Stimulated activated CD4-positive, alpha-beta T cell treated with anti-CD3 and anti-CD28 coated beads, Interleukin-12 subunit alpha, Interleukin-12 subunit beta, amount 100 ng/mL, for 24 hours (primary cell): ENCODE measurements at places on chromosomes 6 and 20.

DNA sequence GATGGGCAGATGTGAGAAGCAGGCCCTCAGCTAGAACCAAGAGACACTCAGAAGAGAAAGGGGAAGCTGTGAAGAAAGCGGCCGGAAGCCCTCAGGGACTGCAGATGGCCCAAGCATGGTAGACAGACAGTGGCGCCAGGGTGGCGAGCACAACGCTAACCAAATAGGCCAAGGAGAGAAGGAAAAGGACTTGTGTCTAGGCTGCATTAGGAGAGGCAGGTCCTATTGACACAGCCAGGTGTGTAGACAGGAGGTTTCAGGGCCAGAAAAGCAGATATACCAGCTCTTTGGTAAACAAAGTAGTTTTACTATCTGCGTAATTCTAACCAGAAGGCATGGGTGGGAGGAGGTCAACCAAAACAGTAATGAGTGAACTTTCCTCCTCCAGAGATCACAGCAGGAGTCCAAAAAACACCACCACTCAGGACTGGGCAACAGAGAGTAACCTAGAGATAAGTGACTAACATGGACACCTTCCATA, 15.8 kb upstream of the MAP7 start:
- DNase-seq = no peak

DNA sequence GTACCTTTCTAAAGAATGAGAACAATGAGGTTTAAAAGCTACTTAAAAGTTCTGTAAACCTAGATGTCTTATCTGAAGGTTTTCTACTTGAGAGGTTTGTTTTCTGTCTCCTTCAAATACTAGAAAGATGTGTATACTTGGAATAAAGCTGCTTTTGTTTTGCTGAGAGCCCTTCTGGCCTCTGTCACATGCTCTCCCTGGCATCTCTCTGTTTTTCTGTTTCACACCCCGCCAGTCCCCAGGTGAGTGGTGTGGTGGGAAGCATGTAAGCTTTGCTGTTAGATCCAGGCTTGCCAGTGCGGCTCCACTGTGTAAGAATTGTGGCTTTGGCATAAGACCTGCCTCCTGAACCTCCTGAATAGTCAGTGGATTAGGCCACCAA, 56.8 kb downstream of the SNX9 start:
- DNase-seq = no peak

DNA sequence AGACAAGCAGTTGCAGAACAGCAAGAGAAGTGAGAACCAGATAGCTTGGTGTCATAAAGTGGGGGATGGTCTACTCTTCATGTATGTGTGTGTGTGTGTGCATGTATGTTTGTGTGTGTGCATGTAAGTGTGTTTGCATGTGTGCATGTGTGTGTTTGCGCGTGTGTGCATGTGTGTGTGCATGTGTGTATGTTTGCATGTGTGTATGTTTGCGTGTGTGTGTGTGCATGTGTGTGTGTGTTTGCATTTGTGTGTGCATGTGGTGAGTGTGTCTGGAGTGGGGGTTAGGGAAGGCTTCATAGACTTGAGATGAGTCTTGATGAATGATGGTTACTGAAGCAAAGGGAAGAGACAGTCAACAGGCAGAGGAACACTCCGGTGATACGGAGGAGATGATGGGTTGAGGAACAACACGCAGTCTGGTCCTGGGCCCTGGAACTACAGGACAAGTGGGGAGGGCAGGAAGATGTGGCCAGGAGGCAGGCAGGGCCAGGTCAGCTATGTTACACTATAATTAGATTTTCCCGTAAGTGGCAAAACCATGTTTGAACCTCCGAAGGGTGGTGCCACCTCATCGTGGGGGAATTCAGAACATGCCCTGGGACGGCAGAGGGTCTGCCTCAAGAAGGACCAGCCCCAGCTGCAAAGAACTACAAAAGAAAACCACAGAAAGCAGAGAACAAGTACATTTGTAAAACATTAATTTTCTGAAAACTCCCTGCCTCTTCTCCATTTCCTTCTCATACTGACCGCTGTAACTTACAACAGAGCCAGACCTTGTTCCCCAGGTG, 38.7 kb upstream of the PDE10A start:
- DNase-seq = no peak

- no peak for DNase-seq
Measured at GRCh38 chr6:100549406-100550167, 84.9 kb upstream of the SIM1 start.

GRCh38 chr6:87808005-87808757, 106.1 kb upstream of the AKIRIN2 start:
- DNase-seq = no peak

DNA sequence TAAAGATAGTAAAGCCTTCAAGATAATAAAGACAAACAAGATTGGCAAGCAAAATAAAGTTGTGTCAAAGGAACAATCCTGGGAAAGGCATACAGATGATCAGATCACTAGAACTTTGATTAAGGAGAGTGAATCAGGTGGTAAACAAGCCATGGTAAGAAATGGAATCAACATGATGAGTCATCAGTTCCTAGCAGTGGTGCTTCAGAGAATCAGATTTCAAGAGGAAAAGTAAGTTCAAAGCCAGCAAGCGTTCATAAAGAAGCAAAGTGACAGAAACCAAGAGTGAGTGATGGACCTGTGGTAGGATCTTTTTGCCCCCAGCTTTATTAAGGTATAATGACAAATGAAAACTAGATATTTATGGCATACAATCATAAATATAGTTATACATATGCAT, 340.4 kb downstream of the TPBG start:
- DNase-seq = no peak

GRCh38 chr20:24108581-24108980, 120.0 kb upstream of the GGTLC1 start:
- no peak for DNase-seq

DNA sequence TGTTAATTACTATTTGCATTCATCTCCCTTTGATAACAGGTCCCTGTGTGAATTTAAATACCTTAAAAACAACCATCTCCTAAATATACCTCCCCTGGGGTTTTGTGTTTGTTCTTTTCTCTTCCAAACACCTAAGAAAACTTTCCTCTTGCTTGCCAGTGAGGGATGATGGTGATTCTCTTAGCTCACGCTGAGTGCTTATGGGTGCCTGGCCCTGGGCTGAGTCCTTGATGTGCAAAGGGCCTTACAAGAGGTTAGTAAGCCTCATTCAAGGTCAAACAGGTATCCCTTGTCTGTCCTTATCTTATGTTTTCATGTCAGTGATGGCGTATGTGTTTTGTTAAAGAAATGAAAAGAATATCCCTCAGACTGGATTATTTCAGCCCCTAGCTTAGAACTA, 76.3 kb downstream of the SYCP2L start:
- DNase-seq = no peak

- no peak for DNase-seq
Measured at GRCh38 chr6:64714073-64714472, 993.0 kb downstream of the EYS start.

DNA sequence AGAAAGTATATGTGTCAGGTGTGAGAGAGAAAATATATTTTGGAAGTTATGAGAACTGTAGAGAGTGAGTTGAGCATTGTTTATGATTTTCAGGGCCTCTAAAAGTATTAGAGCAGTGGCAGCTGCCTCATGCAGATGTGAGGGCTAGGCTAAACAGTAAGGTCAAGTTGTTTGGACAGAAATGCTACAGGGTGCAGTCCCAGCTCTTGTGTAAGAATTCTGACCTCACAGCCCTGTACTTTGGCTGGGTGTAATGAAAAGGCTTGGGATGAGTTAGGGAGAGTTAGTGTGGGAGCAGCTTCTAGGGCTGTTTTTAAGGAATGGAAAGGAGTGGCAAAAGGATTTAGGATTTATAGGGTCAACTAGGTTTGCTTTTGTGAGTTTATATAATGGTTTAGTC, 764.8 kb upstream of the ADGRB3 start:
- no peak for DNase-seq

DNA sequence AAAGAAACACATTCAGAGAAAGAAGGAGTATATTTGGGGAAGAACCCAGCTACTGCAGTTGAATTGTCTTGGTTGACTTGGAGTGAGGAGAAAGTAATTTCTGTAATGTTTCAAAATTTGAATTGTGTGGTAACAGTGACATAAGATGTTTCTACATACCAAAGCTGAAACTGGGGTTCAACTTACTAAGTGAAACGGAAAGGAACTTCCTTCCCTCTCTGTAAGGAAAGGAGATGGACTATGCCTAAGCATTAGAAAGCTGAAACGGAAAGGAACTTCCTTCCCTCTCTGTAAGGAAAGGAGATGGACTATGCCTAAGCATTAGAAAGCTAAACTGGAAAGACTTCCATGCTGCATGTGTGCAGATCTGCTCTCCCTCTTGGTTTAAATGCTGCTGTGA, 46.0 kb downstream of the HUS1B start:
- no peak for DNase-seq

GRCh38 chr6:4778086-4778485, 1.9 kb downstream of the CDYL start:
- DNase-seq = no peak

DNA sequence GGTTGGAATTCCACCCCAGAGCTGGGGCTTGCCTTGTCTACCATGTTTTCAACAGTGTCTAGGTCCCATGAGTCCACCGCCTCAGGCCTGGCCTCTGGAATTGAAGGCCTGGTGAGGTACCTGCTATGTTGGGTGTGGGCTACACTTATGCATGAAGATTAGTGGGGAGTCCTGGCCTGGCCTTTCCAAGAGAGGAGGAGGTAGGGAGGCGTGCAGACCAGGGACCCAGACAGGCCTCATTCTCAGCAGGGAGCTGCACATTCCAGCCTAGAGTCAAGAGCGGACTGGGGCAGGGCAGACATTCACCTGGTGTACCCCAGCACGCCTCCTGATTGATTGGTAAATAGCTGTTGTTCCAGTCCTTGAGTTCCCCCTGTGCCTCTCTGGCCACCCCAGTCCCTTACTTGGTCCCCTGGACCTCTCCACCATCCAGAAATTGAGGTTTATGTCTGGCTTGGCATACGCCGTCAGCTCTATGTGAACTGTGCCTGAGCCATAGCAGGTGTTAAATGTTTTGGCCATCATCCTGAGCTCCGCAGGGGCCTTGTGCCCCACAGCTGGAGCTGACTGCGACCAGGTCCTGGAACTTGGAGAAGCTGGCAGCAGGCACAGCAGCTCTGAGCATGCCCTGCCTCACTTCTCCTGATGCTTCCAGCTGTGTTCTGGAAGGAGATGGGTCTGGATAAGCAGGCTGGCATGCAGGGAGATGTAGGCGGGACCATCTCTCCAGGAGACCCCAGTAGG, 8.2 kb upstream of the VEGFA start:
- no peak for DNase-seq

DNA sequence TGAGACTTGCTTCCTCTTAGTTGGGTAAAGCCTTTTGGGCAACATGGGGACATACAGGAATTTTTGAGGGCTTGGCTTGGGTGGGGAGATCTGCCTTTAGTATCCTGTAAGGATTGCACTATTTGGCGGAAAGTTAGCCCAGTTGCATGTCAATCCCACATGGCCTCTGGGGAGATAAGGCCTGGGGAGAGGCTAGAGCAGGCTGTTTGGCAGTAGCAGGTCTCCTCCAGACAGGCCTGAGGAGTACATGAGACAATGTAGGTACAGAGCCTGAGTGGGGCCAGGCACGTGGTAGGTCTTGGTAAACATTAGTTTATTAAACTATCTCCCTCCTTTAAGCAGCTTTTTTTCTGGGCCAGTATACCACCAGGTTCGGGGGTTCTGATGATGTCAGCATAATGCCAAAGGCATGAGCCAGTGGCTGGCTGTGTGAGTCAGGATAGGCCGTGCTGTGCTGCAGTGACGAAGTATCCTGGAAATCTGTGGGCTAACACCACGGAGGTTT, 147.9 kb downstream of the VEGFA start:
- no peak for DNase-seq

- no peak for DNase-seq
Measured at GRCh38 chr6:124854338-124854922, 107.8 kb upstream of the RNF217 start.

DNA sequence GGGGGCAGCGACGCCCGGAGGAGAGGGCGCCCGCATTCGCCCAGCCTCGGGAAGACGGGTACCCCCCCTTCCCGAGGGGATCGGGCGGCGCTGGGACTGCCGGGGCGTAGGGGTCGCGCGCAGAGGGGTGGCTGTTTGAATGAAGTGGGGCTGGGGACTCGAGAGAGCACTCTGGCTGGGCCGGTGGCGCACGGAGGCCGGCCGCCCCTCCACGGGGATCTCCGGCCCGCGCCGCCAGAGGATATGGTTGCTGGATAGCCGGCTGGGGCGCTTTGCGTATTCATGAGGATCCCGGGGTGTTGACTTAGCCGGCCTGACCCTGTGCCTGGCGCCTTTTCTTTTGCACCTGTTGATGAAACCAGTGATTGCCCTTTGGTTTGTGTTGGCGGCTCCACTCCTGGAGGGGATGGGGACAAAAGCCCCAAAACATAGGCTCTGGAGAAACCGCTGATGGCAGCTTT, 469 bp downstream of the SYNJ2 start:
- no peak for DNase-seq

DNA sequence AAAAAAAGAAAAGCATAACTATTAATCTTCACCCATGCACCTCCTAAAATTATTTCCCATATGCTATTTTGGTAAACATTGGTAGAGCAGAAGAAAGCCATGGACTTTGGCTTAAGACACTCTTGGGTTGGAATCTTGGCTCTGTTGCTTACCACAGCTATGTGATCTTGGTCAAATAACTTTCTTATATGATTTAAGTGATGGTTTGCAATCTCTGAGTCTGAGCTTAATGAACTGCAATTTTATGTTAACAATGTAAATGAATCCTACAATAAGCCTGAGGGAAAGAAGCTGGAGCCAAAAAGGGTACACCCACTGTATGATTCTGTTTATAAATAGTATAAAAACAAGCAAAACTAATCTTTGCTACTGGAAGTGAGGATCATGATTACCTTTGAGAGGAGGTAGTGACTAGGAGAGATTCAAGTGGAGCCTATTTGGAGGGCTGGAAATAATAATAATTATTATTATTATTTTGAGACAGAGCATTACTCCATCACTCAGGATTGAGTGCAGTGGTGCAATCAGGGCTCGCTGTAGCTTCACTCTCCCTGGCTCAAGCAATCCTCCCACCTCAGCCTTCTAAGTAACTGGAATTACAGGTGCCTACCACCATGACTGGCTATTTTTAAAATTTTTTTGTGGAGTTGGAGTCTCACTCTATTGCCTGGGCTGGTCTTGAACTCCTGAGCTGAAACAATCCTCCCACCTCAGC, 34.5 kb downstream of the ABRACL start:
- no peak for DNase-seq

DNA sequence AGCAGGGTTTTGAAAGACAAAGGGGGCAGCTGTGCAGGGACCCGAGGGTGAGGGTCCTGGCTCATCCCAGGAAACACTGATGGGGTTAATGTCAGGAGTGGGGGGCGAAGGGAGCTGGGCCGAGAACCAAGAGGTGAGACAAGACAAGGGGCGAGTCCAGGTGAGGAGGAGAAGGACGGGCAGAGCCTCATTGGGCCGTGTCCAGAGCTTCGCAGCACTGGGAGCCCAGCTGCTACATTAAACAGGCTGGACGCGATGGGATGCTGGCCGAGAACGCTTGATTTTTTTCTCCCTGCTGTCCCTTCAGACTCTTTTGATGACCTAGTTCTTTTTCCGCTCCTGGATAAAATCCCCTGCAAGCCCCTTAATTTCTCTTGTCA, 172.8 kb upstream of the SNX9 start:
- no peak for DNase-seq

GRCh38 chr20:642398-643174, 10.4 kb downstream of the SRXN1 start:
- no peak for DNase-seq
